ENCODE measurements at places on chromosomes 5 and 9.
A peak's percentile ranks its signal among the peaks of the same experiment; 100 is the strongest.

DNA sequence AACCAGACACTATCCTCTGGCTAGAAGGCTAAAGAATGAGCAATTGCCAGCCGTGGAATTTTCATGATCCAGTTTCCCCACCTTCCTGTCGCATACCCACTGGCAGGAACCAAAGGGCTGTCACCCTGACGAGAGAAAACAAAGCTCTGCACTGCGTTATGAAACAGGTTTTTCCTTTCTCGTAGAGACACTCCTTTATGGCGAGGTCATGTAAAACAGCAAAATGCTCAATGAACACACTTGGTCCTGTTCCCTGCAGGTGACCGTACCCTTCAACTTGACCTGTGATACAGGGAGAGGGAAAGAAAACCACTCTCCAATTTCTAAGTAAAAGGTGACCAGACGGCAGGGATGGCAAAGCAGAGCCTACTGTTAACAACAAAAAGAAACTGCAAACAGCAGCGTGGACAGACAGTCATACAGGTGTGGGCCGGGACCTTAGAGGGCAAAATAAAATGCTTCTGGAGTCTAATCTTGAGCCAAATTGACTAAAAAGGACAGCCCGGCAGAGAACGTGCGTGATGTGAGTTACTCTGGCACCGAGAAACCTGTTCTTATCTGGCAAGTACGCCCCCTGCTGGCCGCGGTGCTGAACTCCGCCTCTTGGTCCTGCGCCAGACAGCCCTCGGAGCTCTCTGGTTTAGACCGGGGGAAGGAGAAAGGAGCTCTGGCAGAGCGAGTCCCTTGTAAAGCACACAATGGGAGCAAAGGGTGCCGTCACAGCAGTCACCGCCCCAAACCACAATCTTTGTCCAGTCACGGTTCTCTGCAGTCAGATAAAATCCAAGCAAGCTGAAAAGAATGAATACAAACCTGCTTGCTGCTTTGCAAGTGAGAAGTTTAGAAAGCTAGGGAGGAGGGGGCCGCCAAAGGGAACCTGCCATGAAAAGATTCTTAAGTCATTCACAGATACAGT lies 98.9 kb downstream of the EFNA5 start:
- DNase-seq = peak; percentile 90

DNA sequence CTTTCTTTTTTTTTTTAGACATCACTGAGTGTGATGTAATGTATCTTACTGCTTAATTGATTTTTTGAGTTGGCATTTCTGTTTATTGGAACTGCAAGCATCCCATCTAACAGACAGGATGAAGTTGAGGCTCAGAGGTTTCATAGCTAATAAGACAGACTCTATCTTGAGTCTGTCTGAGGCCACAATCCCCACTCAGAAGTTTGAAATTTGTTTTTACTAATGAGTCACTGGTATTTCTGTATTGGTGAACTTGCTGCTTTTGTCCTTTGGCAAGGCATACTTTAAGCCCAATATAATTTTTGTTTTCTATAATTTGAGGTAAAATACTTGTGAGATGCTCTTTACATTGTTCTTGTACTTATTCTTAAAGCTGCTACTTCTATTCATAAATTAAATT lies 491.2 kb downstream of the PSAT1 start:
- no peak for DNase-seq

DNA sequence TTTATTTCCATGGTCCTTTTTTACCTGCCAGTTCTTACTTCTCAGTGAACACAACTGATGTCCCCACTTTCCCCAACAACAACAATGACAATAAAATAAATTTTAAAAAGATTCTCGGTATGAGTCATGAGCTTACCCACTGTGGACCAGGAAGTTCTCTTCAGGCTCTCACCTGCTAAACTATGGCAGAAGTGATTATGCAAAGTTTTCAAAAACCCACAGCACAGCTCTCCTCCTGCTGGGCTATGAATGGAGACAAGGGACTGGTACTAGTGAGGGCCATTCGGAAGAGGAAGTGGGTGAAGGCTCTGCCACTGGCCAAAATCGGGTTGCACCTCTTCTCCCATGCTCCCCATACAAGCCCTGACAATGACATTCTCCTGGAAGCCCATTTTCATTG lies 429.4 kb downstream of the PIK3R1 start:
- DNase-seq = no peak

- no peak for DNase-seq
Measured at GRCh38 chr5:149060325-149060724, 2.5 kb downstream of the SH3TC2 start.

- no peak for DNase-seq
Measured at GRCh38 chr9:6123416-6123815, 92.2 kb upstream of the IL33 start.

- no peak for DNase-seq
Measured at GRCh38 chr9:20559231-20559890, 62.9 kb downstream of the MLLT3 start.

DNA sequence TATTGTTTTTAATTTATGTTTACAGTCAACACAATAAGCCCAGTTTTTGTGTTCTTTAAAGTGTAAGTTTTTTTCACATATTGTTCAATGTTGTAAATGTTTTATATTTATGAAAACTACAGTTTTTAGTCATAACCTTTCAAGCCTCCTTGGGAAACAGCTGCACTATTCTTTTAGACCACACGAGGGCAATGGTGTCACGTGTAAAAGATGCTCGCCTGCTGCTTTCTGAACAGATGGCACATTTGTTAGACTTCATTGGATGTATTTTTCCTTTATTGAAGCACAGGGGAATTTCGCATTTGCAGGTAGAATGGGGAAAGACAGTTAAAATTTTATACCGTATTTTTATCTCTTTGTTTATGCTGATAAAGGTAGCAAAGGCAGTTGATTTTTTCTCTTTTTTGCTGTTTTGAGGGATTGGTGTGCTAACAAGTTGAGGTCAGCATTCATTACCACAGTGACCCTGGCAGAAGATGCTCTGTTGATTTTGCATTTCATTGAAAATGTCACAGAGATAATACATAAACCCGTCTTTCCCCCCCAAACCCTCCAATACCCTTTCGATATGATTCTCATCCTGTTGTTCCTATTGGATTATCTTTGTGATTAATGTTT lies 59.0 kb downstream of the MAT2B start:
- peak; percentile 68 for DNase-seq

DNA sequence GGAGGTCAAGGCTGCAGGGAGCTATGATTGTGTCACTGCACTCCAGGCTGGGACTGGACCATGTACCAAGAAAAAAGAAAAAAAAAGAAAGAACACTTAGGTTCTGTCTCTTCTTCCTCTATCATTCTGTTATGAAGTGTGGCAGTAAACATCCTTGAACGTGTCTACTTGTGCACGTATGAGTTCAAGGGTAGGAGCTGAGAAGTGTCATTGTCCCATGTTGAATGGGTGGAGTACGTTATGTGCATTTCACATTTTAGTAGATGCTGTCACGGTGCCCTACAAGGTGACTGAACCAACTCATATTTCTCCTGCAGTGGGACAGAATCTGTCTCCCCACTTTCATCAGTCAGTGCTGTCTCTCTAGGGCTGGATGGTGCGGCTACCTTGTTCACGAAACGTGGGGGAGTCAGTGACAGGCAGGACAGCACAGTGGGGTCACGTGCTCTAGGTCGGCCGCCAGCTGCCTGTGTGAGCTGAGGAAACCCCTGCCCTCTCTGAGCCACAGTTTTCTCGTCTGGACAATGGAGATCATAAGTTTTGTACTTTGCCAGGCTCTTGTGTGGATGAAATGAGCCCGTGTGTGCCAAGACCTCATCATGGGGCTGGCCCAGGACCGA lies 47.2 kb downstream of the GTF3C4 start:
- no peak for DNase-seq

- DNase-seq = no peak
Measured at GRCh38 chr5:146785065-146785464, 93.5 kb downstream of the PPP2R2B start.

DNA sequence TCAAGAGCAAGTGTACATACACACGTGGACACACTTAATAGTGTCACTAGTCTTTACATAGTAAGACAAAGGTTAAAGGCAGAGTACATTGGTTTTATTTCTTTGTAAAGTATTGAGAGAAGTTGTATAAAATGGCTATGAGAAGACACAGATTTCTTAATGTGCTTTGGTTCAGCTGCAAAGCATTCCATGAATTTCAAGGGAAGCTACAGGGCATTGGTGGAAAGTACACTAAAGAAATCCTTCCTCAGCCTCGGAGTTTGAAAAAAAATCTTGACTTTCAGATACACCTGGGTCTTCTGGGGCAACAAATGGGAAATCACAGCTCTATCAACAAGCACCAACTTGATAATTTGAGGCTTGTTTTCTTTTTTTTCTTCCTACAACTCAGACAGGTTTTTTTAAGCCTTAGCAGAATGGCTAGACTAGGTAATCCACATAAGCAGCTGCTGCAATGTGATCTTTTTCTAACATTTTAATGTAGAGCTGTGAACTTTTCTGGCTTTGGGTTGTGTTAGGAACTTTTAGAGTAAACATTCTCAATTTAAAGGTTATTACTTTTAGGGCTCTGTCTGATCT lies 140.4 kb upstream of the FST start:
- DNase-seq = no peak

DNA sequence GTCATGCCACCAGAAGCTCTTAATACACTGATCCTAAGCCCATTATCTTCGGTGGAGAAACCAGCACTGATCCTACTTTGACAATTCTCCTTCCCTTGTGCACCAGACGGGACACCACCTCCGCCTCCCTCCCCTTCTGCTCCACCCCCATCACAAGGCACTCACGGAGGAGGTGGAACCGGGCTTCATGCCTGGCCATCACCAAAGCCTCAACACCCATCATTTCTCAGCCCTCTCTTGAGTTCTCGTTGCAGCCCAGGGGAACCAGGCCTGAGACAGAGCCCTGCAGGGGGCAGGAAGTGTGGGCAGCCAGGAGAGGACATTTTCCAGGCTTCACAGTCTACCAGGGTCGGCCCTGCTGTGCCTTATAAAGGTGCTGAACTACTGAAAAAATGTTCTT lies 160.5 kb downstream of the GOLPH3 start:
- DNase-seq = no peak

DNA sequence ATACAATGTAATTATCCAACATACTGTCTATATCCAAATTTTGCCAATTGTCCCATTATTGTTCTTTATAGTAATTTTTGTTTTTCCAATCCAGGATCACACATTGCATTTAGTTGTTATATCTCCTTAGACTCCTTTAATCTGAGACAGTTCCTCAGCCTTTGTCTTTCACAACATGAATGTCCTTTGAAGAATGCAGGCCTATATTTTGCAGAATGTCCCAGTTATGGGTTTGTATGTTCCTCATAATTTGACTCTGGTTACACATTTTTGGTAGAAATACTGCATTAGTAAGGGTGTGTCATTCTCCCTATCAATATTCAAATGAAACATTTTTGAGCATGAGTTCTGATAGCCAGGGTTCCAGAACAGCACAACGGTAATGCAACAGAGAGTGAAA lies 6.7 kb downstream of the CD180 start:
- no peak for DNase-seq

GRCh38 chr5:79418276-79418675 lies 95.7 kb downstream of the HOMER1 start:
- no peak for DNase-seq

GRCh38 chr9:123929177-123929869 lies 603 bp downstream of the DENND1A start:
- DNase-seq = no peak

- no peak for DNase-seq
Measured at GRCh38 chr9:100724886-100725285, 147.0 kb downstream of the CAVIN4 start.

DNA sequence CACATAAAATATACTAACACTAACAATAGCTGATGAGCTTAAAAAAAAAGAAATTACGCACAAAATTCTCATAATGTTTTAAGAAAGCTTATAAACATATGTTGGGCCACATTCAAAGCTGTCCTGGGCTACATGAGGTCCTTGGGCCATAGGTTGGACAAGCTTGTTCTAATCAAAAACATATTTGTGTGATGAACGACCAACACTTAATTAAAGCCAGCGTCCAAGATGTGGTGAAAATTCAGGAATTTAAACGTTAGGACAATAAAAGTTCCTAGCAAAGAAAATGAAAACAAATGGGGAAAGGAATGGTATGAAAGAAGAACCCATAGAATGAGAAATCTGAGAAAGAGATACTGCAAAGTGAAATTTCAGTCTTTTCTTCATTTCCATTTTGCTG lies 429.6 kb upstream of the DMAC1 start:
- no peak for DNase-seq

DNA sequence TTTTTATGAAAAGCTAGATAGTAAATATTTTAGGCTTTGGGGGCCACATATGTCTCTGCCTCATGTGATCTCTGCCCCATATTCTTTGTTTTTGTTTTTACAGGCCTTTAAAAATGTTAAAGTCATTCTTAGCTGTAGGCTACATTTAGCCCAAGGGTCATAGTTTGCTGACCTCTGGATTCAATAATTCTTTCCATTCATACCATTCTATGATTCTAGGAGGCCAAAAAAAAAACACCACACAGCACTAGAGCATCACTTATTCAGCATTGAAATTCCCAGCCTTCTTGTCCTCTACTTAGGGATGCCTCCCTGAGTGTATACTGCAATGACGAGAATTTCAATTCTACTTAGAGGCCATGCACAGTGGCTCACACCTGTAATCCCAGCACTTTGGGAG lies 17.0 kb downstream of the PTCD2 start:
- no peak for DNase-seq

DNA sequence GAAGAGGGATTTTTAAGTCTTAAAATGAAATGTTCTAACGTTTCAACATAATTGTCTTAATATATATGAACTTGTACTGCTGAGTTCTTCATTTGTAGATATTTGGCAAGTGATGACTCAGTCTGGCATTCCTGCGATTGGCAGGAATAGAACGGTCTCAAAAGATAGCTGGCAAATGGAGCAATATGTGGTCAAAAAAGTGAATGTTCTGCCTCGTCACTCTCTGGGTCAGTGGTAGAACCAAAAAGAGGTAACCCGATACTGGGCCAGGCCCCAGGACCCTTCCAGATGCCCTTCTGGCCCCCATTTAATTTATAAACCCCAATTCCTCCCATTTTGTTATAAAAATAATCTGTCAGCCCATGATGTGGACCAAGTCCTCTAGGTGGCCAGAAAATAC lies 39.2 kb downstream of the ZNF366 start:
- DNase-seq = no peak

- DNase-seq = no peak
Measured at GRCh38 chr9:79673614-79674013, 101.8 kb downstream of the TLE4 start.

- DNase-seq = no peak
Measured at GRCh38 chr9:123450996-123451395, 95.0 kb downstream of the CRB2 start.

- peak; percentile 43 for DNase-seq
Measured at GRCh38 chr9:74379718-74380117, 117.4 kb upstream of the RORB start.

Data from activated CD8-positive, alpha-beta T cell treated with anti-CD3 and anti-CD28 coated beads, Interleukin-2, amount 10 ng/mL, durations not matched to agents 7 days and 5 days (primary cell).